K562 (cell line): ENCODE measurements at places on chromosomes 13 and 19. TPM values are rescaled to one million over a fixed set of nuclear protein-coding genes. Genes with fewer than 3 reads are reported as not detected.
A peak's percentile ranks its signal among the peaks of the same experiment; 100 is the strongest.

DNA sequence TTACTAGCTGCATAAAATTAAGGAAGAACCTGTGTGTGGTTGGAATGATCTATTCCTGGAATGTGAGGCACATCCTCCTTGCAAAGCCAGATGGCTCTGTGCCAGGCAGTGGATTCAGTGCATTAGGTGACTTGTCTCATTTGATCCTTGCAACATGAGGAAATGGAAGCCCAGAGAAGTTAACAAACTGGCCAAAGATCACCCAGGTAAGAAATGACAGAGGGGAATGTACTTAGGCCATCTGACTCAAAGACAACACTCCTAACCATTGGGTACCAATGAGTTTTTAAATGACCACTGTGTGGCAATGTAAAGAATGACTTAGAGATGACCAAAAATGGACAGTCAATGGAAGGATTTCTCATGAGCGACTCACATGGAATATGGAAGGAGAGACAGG lies 114.2 kb upstream of the RXFP2 start:
- H3K27ac ChIP-seq, result no peak overlapping the region
- DNase-seq, result no peak
- no peaks in the 10 kb centered on the region for H3K36me3 ChIP-seq
- no peak overlapping the region for H3K4me3 ChIP-seq

- H3K27ac ChIP-seq, result no peak overlapping the region
- no peak overlapping the region for H3K4me3 ChIP-seq
- H3K4me1 ChIP-seq, result no peaks in the 10 kb centered on the region
- peaks cover 4% of the 10 kb centered on the region; the same call in 1 of the 3 replicates for H3K27me3 ChIP-seq
- no peak for DNase-seq
These were observed 77.5 kb downstream of the WTIP start for GRCh38 chr19:34559045-34559444.

GRCh38 chr13:31895691-31896090 lies 135.9 kb upstream of the FRY start:
- no peaks in the 10 kb centered on the region for H3K4me1 ChIP-seq
- no peak for DNase-seq
- no peaks in the 10 kb centered on the region for H3K36me3 ChIP-seq

DNA sequence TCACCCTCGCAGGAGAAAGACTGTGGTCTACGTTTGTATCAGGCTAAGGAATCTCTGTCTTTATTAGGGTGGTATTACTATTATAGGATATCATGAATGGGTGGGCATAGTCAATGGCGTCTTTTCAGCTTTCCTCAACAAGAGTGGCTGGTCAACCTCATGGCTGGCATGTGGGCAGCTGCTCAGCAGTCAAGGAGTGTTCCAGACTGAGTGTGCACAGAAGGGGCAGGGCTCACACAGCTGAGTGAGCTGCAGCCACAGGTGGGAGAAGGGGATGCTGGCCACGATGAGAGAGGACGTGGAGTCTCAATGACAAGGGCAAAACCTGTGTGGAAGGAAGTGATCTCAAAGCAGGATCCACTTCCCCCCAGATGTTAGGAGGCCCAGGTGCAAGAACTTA lies 54.7 kb downstream of the SLC7A1 start:
- H3K4me3 ChIP-seq, result no peak overlapping the region
- no peak for DNase-seq
- H3K36me3 ChIP-seq, result peaks cover 26% of the 10 kb centered on the region; the same call in 2 of the 3 replicates
- no peaks in the 10 kb centered on the region for H3K4me1 ChIP-seq
- no peaks in the 10 kb centered on the region for H3K27me3 ChIP-seq
- H3K27ac ChIP-seq, result no peak overlapping the region

KLK3 gene
- not detected in 2 replicates for total RNA-seq

SIGLEC5 gene
- not detected in 2 replicates for total RNA-seq

GPR183 gene
- 2.3 TPM in 2 replicates for total RNA-seq

ARRDC5 gene
- not detected in 2 replicates for total RNA-seq

- H3K36me3 ChIP-seq, result no peaks in the 10 kb centered on the region
- no peak overlapping the region for H3K4me3 ChIP-seq
- no peak for DNase-seq
- no peak overlapping the region for H3K27ac ChIP-seq
- no peaks in the 10 kb centered on the region for H3K4me1 ChIP-seq
These were observed 434.7 kb downstream of the DIAPH3 start for GRCh38 chr13:59728896-59729545.

GRCh38 chr13:74886502-74886901 lies 595.5 kb downstream of the TBC1D4 start:
- DNase-seq, result no peak
- H3K27me3 ChIP-seq, result no peaks in the 10 kb centered on the region
- H3K4me3 ChIP-seq, result no peak overlapping the region
- H3K36me3 ChIP-seq, result no peaks in the 10 kb centered on the region
- H3K4me1 ChIP-seq, result no peaks in the 10 kb centered on the region
- H3K27ac ChIP-seq, result no peak overlapping the region

DNA sequence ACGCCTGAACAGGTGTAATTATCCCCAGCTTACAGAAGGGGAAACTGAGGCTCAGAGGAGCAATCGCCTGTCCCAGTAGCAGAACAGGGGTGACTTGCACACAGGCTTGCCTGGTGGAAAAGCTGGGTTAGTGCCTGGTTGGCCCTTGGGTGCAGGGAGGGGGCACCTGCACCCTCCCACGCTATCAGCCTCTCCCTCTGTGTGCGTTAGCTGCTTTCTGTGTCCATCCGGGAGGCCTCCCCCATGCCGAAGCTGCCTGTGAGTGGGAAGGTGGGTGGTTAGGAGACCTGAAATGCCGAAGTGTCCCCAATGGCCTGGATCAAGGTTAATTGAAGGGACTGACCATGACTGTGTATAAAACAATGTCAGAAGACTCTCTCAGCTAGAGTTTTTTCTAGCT lies 295.0 kb downstream of the ZNF536 start:
- H3K27me3 ChIP-seq, result 0 out of 3 replicates have a peak, but pooled peaks cover 3% of the 10 kb centered on the region
- no peaks in the 10 kb centered on the region for H3K36me3 ChIP-seq
- no peaks in the 10 kb centered on the region for H3K4me1 ChIP-seq

CGB5 gene
- total RNA-seq, result not detected in 2 replicates

DNA sequence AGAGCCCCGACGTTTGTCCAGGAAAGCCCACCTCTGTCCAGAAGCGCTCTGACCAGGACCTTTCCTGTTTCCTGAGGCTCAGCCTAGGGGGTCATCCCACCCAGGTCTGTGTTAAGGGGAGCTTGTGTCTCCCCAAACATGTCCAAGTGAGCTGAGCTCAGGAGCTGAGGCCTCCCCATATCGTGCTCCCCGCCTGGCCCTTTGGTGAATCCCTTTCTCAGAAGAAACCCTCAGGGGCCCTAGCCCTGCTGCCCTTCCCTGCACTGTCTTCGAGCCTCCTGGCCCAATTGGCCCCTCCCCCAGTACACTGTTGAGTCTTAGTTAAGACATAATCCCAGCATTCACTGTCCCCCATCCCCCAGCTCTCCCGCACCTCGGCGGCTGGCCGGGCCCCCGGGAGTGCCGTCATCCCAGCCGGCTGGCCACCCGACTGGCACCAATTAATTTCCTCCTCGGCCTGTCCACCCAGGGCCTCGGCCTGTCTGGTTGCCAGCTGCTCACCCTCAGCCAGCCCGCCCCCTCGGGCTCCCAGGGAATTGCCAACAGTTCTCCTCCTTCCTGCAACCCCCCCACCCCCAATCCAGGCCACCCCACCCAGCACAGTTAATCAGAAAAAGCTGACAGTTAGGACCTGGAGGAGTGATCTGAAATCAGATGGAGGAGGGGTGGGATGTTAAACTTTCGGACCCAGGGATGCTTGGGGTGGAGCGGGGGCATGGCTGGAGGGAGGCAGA lies 13.6 kb downstream of the IER2 start:
- H3K4me1 ChIP-seq, result peaks cover 60% of the 10 kb centered on the region
- peak overlapping the region; percentile 98 for H3K27ac ChIP-seq
- H3K36me3 ChIP-seq, result no peaks in the 10 kb centered on the region; the same call in 2 of the 3 replicates
- H3K4me3 ChIP-seq, result peak overlapping the region; percentile 48

SUGT1 gene
- total RNA-seq, result 44.8 and 51.4 TPM in 2 replicates

CCDC8 gene
- 21.9 and 22.5 TPM in 2 replicates for total RNA-seq

GRCh38 chr13:79374578-79374977 lies 31.5 kb downstream of the RBM26 start:
- H3K36me3 ChIP-seq, result peaks cover 70% of the 10 kb centered on the region
- no peaks in the 10 kb centered on the region for H3K4me1 ChIP-seq
- no peak overlapping the region for H3K4me3 ChIP-seq

GRCh38 chr19:40054632-40055031 lies 1.4 kb downstream of the ZNF780B start:
- 0 out of 3 replicates have a peak, but pooled peaks cover 4% of the 10 kb centered on the region for H3K36me3 ChIP-seq
- peaks cover 5% of the 10 kb centered on the region; the same call in 1 of the 2 replicates for H3K4me1 ChIP-seq
- no peaks in the 10 kb centered on the region for H3K27me3 ChIP-seq
- no peak overlapping the region for H3K27ac ChIP-seq

CAPN12 gene
- total RNA-seq, result 3.7 and 4.8 TPM in 2 replicates

- no peaks in the 10 kb centered on the region for H3K27me3 ChIP-seq
- H3K27ac ChIP-seq, result no peak overlapping the region
- H3K4me1 ChIP-seq, result no peaks in the 10 kb centered on the region
- H3K36me3 ChIP-seq, result no peaks in the 10 kb centered on the region; the same call in 2 of the 3 replicates
- no peak overlapping the region for H3K4me3 ChIP-seq
These were observed 62.4 kb downstream of the ATP11A start for GRCh38 chr13:112752211-112752610.

IL4I1 gene
- 0.55 and 0.76 TPM in 2 replicates for total RNA-seq

- no peaks in the 10 kb centered on the region for H3K36me3 ChIP-seq
- H3K4me1 ChIP-seq, result no peaks in the 10 kb centered on the region
- no peak overlapping the region for H3K27ac ChIP-seq
- no peak overlapping the region for H3K4me3 ChIP-seq
- DNase-seq, result no peak
- no peaks in the 10 kb centered on the region for H3K27me3 ChIP-seq
These were observed 529.4 kb upstream of the HTR2A start for GRCh38 chr13:47426126-47426849.

DNA sequence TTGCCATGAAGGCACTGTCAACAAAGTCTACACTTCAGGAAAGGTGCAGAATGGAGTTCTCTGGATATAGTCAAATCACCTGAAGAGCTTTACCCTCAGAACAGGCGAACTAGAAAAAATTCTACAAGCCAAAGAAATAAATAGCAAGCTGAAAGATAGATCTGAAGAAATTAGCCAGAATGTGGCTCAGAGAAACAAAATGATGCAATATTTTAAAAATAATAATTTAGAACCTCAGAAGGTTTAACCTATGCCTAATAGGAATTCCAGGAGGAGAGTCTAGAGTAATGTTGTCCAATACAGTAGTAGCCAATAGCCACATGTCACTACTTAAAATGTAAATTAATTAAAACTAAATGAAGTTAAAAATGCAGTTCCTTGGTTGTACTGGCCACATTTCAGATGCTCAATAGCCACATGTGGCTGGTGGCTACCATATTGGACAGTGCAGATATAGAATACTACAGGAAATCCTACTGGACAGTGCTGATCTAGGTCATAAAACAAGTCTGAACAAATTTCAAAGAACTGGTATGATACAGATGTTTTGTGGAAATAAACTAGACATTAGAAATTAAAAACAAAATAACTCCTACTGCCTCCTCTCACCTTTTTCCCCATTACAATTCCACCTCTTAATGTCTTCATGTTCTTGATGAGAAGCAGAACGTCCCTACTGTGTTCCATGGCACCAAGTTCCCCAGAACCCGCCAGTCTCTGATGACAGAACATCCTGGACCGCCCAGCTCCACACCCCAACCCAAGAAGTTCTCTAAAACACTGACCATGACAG lies 679 bp upstream of the CDADC1 start:
- no peak for DNase-seq
- no peaks in the 10 kb centered on the region for H3K4me1 ChIP-seq
- peak overlapping the region; percentile 80 for H3K4me3 ChIP-seq
- peak overlapping the region; percentile 80 for H3K27ac ChIP-seq

ZNF90 gene
- total RNA-seq, result 0.58 and 0.89 TPM in 2 replicates

DNA sequence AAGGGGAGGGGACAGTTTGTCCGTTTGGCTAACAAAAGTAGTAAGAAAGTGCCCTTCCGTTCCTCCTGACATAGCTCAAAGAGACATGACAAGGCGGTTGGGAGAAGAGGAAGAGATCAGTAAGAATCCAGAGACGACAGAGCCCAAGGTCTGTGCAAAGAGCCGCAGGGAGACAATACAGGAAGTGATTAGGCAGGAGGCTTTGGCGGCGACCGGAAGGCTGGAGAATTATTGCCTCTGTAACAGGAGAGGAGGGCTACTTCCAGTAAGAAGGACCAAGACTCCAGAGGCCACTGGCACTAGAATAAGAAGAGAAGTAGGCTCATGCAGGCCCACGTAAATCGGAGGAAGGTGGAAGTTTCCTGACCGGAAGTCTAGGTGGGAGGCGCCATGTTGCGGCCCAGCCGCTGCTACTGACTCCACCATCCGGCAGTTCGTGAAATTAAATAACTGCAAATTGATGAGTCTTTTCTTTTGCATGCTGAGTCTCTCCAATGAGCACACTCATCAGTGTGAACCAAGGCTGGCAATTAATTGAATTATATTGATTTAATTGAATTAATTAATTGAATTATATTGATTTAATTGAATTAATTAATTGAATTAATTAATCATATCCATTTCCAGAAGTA lies 9.9 kb downstream of the RFX2 start:
- peak; percentile 69 for DNase-seq
- H3K4me1 ChIP-seq, result peaks cover 20% of the 10 kb centered on the region
- H3K27ac ChIP-seq, result peak overlapping the region; percentile 93

ZNF560 gene
- total RNA-seq, result 0.09 TPM in 1 of 2 replicates, not detected in the other

TTC9B gene
- total RNA-seq, result not detected in 2 replicates

DNA sequence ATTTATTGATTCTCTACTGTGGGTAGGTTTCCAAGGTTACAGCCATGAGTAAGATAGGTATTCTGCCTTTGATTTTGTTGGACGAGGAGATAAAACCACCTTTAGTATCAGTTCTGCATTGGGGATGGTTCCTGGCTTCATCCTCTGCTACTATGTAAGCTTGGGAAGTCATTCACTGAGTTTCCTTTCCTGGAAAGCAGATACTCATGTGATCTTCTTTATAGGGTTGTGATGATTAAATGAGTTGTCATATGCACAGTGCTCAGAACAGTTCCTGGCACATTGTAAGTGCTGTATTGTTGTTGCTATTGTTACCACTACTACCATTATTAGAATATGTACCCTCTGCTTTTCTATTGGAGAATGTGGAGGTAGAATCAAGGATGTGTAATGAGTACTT lies 13.1 kb upstream of the WTIP start:
- H3K27ac ChIP-seq, result no peak overlapping the region
- H3K4me3 ChIP-seq, result no peak overlapping the region
- no peaks in the 10 kb centered on the region for H3K4me1 ChIP-seq
- H3K36me3 ChIP-seq, result peaks cover 94% of the 10 kb centered on the region
- no peaks in the 10 kb centered on the region for H3K27me3 ChIP-seq

DNA sequence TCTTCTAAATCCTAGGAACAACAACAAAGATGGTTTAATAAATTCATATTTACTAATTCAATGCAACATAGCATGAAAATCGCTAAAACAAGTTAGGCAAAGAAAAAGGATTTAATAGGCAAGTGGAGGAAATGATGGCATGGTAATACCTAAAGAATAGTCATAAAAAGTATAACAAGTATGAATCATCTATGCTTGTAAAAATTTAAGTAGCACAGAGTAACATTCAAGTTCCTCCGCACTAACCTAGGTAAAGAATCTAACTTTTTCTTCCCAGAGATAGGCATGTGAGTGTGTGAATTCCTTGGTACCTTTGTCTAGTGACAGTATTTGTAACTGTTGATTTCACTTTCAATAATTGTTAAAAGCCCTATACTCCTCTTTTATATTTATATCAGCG lies 42.6 kb downstream of the RCBTB2 start:
- no peak overlapping the region for H3K27ac ChIP-seq
- no peaks in the 10 kb centered on the region; the same call in 1 of the 2 replicates for H3K4me1 ChIP-seq
- no peaks in the 10 kb centered on the region for H3K36me3 ChIP-seq
- H3K4me3 ChIP-seq, result no peak overlapping the region
